ENCODE measurements at places on chromosomes 5 and 9.

GRCh38 chr5:68217047-68217355 is 1.4 kb downstream of the PIK3R1 start:
- no peak for DNase-seq

DNA sequence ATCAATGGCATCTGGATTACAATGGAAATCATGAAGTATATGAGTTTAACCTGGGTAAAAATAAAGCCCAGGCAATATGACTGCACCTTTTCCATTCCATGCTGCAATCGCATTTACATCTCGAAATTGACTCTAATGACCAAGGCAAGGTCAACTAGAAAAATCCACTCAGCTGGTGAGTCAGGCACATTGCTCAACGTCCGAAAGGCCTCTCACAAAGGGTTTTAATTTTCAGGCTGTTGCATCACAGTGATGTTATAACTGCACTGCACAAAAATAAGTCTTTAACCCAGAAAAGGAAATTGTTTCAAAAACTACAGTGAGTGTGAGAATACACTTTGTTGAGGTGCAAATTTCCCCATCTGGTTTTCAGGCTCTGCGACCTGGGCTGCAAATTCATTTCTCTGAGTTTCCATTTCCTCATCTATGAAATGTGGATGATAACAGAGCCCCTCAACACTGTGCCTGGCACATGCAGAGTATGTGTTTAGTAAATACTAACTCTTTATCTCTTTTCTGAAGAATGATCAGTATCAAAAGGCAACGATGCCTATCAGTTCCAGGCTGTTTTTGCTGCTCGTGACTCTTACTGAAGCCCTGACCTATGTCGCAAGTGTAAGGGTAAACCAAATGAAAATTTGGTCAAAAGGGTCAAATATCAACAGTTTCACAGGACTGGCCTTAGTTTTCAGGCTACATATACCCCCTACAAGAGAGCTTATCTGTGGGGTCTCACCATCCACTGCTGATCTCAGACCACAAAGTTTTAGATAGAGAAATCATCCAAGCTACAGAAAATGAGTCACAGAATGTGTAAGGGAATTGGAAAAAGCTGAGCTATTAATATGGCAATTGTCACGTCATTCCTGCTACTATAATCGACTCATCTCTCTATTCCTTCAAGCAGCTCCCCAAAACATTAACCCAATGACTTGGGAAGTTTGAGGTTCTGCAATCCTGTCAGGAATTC is 4.1 kb downstream of the NFIL3 start:
- no peak for DNase-seq

- no peak for DNase-seq
Observed at GRCh38 chr9:134321531-134321930, 4.7 kb upstream of the RXRA start.

- no peak for DNase-seq
Observed at GRCh38 chr9:79977510-79978197, 405.9 kb downstream of the TLE4 start.

DNA sequence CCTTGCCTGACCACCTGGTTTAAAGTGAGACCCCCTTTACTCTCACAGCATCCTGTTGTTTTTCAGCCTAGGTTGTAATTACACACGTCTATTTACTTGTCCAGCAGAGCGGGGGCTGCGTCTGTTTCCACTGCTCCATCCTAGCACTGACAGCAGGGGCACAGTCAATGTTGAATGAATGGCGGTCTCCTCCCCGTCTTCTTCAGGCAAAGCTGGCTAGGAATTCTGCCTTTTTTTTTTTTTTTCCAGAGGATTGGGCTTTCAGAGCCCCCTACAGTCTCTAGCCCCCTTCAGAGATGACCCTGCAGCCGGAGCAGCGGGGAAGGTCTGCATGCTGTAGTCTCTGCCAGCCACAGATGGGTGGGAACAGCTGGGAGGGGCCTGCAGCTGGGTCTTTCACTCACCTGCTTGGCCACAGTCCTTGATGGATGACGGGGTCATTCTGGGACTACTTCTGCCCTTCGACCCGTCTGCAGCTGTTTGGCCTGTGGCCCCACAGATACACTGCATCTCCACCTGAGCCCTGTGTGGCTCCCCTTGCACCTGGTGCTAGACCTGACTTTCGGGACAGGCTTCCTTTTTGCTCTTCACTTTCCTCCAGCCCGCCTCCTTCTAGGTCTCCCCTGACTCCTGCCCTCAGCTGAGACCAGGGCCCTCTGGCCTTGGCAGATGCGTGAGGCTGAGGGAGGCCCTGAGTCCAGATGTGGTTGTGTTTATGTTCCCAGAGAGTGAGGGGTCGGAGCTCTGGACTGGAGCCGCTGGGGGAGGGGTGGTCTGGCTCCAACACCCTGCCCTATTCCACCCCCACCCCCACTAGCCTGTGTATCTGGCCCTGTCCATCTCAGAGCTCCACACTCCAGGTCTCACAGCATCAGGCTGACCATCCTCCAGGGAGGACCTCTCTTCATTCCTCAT is 8.0 kb downstream of the PITX1 start:
- no peak for DNase-seq

- DNase-seq = no peak
Observed at GRCh38 chr5:147451193-147451592, 58.7 kb downstream of the DPYSL3 start.

- no peak for DNase-seq
Observed at GRCh38 chr9:127209948-127210640, 54.5 kb upstream of the GARNL3 start.

DNA sequence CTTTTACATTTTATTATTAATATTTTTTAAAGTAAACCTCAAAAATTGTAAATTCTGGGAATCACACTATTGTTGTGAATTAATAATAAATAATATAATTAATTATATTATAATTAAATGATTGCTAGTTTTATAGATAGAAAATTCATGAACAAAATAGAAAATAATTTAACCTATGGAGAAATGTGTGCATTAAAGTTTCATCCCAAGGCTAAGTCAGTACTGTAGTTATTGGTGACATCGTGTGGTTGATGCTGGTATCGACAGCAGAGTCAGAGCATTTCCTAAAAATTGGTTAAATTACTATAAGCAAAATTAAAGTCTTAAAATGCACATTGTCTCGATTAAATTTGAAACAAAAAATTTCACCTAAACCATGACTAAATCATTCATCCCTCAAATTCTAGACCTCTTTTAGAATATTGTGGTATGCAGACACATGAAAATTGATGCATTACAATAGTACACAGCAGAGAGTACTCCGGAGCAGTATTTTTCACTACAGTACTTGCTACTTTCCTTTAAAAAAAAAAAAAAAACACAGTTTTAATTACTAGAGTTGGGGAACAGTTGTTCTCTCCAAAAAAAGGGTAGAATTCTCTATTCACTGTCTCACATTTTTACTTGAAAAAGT is 73.9 kb downstream of the RORB start:
- no peak for DNase-seq

DNA sequence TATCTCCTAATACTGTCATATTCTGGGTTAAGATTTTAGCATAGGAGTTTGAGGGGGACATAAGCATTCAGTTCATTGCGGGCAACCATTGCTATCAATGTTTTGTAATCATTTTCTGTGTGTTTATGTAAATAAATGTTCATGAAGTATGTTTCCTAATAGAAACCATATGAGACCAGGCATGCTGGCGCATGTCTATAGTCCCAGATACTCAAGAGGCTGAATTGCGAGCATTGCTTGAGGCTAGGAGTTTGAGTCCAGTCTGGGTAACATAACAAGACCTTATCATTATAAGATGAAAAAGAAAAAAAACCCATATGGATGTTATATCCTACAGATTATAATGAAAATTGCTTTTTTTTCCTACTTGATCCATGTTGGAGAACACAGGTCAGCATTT is 91.2 kb downstream of the F2RL2 start:
- no peak for DNase-seq

DNA sequence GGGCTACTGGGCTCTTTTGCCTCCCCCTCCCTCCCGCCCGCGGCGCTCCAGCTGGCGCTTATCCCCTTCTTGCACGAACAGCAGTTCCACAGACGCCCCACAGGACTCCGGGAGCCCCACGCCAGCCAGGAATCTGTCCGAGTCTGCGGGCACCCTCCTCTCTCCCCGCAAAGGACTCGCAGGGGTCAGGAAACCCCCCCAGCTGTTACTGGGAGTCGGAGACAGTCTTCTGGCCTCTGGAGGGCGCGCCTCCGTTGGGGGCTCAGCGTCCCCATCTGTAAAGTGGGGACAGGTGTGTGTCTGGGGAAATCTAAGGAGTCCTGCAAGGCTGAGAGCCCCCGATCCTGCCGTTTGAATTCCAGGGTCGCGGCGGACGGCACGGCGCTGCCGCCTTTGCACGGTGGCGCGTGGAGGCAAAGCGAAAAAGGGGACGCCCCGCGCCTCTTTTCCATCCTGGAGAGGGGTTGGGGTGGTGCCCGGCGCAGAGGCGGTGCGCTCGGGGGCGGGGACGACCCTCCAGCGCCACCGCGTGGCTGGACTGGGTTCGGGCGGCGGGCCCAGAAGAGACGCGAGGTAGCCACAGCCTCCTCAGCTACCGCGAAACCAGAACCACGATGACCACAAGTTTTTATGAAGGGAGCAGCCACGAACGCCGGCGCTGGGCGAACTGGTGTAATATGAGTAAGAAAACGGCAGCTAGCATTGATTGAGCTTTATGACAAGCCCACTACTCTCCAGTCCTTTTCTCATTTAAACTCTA is 2.8 kb upstream of the CCIN start:
- DNase-seq = peak; percentile 71

DNA sequence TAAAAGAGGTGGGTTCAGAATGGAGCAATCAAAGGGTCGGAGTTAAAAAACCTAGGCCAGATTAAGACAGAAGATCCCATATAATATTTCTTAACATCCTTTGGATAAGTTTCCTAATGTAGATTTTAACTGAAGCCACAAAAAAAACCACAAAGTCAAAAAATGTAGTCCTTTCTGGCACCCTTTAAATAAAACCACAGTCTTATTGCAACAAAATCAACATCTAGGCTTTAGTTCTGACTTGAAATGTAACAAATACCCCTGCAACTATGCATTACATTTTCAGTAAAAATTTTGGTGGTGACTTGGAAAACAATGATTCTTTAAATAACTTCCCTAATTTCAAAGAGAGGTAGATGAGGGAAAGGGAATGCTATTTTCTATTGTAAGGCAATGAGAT is 109.2 kb downstream of the PSAT1 start:
- no peak for DNase-seq

DNA sequence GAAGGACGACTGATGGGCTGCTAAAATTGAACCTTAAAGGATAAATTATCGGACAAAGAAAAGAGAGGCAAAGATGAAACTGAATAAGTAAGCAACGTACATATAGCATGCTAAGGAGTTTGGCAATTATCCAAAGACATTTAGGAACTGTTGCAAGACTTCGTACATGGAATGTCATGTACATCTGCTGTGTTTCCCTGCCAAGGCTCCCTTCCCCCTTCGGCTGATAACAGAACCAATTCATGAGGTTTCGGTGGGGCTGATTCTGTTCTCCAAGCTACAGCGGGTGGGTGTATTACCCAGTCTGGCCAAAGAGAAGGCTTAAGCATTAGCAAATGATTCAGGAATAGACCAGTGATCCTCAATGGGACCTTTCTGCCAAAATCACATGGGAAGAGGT is 190.9 kb upstream of the FREM1 start:
- DNase-seq = no peak

GRCh38 chr9:131918481-131918880 is 161.2 kb downstream of the MED27 start:
- no peak for DNase-seq

- no peak for DNase-seq
Observed at GRCh38 chr5:42870882-42871418, 59.3 kb upstream of the SELENOP start.

DNA sequence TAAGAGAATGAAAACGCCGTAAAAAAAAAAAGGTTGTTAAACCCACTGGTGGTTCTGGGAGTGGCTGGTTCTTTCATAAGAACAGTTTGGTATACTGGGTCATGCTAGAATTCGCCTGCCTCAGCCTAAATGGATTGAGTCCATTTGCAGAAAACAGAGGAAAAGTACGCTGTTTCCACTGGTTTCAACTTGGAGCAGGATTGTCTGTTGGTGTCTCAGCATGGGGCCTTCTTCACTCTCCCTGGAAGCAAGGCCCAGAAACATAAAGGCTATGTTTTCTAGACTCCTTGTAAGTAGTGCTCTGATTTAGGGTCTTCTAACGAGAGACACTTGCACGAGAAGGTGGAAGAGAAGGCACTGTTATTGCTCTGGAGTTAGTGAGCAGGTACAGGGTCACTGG is 116.9 kb upstream of the MTAP start:
- DNase-seq = no peak

GRCh38 chr9:23663125-23663524 is 162.9 kb downstream of the ELAVL2 start:
- no peak for DNase-seq

GRCh38 chr5:93425096-93425495 is 155.9 kb downstream of the NR2F1-AS1 start:
- DNase-seq = no peak

DNA sequence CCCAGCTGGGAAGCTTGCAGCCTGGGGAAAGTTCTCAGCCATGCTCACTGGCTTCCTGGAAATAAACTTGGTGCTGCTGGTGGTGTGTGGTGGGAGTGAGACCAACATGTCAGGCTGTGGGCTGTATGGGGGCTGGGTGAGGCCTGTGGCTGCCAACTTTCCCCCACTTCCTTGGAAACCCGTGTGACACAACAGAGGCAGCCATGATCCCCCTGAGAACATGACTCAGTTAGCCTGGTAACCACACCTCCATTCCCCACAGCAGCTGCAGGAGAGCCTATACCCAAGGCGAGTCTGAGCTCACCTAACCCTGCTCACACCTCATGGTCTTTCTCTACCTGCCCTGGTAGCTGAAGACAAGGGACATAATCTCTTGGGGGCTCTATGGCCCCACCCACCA is 72.7 kb upstream of the RGMB start:
- no peak for DNase-seq

GRCh38 chr5:15579193-15579990 is 79.4 kb downstream of the FBXL7 start:
- DNase-seq = no peak

DNA sequence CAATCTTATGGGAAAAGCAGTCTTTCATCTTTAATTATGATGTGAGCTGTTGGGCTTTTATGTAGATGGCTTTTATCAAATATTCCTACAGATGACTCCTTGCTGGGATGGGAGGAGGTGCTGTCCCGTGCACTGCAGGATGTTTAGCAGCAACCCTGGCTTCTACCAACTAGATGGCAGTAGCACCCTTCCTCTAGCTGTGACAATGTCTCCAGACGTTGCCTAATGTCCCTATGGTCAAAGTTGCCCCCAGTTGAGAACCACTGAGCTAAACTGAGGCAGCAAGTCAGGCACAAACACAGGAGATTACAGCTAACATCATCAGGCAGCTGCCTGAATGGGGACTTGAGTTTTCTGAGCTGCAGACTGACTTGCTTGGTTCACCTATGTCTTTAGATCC is 401.9 kb upstream of the PDE4D start:
- DNase-seq = no peak

DNA sequence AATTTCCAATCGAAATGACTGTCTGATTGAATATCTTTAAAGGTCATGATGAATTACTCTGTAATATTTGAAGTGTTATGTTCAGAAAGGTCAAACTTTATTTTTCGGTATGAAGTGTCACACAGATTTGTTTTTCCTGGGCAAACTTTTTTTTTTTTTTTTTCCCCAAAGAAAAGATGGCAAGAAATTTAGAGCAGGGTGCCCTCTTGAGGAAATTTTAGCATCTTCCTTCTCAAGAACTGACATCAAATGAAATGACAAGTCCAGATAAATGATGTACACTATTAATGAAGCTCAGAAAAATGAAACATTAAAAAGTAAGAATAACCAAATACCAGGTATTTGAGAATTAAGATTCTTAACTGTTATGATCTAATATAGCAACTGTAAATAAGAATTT is 123.6 kb downstream of the INVS start:
- DNase-seq = no peak
